ENCODE measurements at places on chromosomes 5 and 9.

GRCh38 chr9:18007621-18008020 is 428.8 kb downstream of the SH3GL2 start:
- DNase-seq = no peak

GRCh38 chr5:80759866-80760577 is 105.2 kb upstream of the DHFR start:
- no peak for DNase-seq

GRCh38 chr5:124410539-124411488 is 335.6 kb downstream of the ZNF608 start:
- DNase-seq = no peak

DNA sequence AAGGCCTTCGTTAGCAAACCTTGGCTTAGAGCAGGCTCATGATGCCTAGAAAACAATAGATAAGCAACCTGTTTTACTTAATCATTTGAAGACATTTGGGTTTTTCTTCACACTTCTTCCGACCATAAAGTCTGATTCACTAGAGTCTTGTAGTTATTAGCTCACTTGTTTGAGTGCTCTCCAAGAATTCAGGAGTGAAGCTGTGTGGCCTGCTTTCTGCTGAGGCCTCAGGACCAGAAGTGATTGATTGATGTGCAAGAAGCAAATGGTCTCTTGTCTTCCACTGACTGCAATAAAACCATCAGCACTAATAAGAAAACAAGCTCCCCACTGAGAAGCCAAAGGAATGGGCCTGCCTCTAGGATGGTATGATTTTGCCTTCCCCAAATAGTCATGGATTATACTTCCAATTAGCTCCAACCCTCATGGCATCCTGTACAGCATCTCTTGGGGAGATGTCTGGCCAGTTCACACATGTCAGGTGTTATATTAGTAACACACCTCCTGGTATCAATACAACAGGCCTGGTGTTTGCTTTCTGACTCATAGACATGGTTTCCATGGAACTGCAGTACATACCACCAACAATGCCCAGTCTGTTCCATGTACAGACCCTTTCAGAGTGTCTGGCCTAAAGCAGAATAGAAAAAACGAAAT is 317.6 kb downstream of the CWC27 start:
- peak; percentile 35 for DNase-seq

DNA sequence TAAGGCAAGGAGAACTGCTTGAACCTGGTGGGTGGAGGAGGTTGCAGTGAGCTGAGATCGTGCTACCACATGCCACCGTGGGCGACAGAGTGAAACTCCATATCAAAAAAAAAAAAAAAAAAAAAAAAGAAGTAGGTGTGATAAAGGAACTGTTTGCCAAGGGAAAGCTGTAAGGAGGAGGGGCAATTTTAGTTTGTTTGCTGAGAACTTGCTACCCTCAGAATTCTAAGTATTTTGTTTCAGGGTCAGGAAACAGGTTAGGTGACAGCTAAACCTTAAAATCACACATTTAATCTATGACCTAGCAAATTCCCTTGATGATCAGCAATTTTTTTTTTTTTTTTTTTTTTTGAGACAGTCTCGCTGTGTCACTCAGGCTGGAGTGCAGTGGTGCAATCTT is 7.2 kb upstream of the ARRDC3 start:
- no peak for DNase-seq

- no peak for DNase-seq
Measured at GRCh38 chr5:145948921-145949320, 12.5 kb downstream of the SH3RF2 start.

- DNase-seq = no peak
Measured at GRCh38 chr5:16754086-16754485, 137.3 kb upstream of the RETREG1 start.

DNA sequence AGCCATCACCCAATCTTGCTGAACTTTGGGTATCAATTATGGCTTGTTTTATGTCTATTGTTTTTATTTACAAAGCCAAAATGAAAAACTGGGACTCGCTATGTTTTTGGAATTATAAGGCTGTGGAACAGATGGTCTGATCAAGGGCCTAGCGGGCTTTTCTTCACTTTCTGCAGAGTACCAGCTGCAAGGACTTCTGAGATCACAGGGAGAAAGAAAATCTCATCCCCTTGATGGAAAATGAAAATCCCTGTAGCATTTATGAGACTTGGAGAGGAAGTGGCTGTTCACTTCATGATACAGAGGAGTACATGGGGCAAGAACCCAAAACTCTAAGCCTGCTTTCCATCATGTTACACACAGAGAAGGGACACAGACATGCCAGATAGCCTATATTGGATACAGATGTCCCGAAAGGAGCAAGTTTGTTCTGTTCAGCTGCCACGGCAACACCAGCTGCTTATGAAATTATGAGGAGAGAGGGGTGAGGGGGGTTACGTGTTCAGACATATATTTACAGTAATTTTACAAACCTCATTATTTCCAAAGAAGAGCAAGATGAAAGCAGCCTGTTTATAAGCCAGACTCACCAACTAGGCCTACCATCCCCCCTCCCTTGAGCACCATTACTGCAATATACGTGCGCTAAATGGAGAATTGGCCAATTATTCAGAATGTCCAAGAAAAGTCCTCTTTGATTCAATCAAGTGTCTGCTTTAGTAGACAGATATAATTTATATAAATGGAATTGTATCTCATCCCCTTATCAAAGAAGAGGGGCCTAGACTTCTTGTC is 220.0 kb downstream of the MARCHF11 start:
- DNase-seq = peak; percentile 39

- no peak for DNase-seq
Measured at GRCh38 chr9:91789941-91790340, 160.1 kb downstream of the ROR2 start.

DNA sequence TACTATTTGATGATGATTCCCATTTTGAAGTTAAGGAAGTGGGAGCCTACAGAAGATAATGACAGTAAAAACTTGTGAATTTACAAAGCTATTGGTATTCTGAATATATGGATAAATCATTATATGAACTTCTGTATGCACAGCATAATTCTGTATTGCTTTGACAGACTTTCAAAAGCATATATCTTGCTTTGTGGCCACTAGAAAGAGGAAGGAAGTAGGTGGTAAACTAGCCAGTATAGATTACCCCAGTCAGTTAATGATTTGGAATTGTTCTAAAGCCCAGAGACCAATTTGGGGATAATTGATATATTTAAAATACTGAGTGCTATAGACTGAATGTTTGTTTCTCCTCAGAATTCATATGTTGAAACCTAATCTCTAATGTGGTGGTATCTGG is 53.0 kb downstream of the NR2F1 start:
- no peak for DNase-seq

DNA sequence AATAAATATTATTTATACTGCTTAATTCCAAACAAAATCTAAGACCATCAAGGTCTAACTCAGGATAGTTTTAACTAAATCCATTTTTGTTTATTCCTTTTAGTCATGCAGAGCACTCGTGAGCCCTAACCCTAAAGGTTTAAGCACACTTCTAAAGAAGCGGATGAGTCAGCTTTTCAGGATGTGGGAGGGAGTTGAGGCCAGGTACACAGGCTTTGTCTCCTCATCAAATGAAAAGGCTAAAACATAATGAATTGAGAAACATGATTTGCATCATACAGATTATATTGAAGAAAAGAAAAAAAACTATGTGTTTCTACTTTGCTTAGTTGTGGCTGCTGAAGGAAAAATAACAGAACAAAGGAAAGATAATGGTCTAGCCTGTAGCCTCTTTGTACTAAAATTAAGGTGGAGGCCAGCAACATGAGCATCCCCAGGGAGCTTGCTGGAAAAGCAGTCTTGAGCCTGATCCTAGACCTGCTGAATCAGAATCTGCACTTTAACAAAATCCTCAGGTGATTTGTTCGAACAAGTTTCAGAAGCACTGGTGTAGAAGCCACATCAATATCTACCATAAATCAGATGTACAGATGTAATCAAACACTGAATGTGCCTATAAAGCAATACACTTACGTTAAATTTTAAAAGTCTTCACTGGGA is 21.1 kb upstream of the ISCA1 start:
- DNase-seq = no peak

DNA sequence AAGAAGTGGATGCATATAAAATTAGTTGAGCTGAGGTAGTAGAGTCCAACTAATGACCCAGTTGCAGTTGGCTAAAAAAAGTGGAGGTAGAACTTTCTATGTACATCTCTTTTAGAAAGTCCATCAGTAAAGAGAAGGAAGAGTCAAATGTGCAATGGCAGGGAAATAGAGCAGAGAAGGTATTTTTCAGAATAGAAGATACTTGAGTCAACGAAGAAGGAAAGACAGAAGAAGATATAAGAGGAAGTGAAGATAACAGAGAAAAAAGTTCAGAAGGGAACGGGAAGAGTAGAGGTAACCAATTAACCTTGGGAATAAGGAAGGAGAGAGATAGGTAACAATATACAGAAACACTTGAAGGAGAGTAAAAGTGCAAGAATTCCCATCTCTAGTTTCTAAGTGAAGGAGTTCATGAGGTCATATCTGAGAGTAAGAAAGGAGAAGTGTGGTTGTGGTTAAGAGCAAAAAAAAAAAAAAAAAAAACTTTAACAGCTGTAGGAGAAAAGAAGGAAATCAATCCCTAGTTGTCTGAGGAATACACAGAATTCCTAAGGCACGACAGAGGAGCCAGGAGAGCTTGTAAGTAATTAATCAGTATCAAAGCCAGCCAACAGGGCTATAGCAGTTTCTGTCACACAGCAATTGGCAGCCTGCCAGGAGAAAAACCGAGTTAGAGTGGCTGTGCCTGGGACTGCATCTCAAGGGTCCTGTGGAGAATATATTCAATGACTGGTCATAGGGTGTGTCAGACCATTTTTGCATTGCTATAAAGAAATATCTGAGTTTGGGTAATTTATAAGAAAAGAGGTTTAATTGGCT is 61.0 kb downstream of the ARL15 start:
- peak; percentile 53 for DNase-seq

GRCh38 chr5:77426670-77427069 is 65.4 kb downstream of the WDR41 start:
- DNase-seq = peak; percentile 72

GRCh38 chr9:79584655-79584982 is 12.9 kb downstream of the TLE4 start:
- no peak for DNase-seq

DNA sequence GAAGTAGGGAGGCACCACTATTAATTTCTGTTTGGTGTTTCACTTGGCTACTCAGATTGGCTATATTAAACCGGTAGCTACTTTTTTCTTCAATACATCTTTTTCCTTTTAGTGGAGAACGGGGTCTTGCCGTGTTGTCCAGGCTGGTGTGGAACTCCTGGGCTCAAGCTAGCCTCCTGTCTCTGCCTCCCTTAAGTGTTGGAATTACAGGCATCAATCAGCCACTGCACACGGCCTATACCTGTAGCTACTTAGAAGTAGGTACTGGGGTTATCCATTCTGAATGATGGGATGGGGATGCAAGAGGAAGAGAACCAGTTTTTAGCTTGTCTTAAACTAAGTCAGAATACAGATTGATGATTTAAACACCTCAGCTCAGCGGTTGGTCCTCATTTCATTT is 1.7 kb downstream of the UBE2D2 start:
- no peak for DNase-seq

DNA sequence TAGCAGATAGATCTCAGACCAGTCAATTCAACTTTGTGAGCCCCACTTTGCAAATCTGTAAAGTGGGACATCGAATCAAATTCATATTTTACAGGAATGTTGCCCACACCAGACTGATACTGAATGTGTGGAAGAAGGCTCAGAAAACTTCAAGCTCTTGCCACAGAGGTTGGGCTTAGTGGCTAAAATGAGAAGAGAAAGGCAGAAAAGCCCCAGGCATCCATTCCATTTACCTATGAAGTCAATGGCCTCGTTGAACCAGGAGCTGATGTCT is 1.7 kb downstream of the DUSP1 start:
- DNase-seq = no peak

DNA sequence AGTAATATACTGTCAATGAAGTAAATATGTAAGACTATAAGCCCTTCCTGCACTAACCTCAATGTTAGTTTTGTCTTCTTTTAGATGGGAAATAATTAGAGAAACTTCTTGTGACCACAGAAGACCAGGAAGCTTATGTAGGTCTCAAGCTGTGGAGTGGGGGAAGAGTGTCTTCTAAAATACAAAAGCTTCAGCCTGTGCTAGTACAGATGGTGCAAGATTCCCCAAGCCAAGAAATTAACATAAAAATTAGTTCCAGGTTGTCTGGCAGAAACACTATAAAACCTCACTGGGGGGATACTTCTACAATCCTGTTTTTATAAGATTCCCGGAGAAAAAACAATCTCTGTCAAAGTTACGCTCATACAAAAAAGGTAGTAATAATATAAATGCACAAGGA is 103.6 kb downstream of the FNBP1 start:
- peak; percentile 56 for DNase-seq

GRCh38 chr5:8553364-8553763 is 684.4 kb downstream of the MTRR start:
- no peak for DNase-seq

GRCh38 chr5:171162165-171162564 is 146.9 kb upstream of the TLX3 start:
- DNase-seq = no peak

DNA sequence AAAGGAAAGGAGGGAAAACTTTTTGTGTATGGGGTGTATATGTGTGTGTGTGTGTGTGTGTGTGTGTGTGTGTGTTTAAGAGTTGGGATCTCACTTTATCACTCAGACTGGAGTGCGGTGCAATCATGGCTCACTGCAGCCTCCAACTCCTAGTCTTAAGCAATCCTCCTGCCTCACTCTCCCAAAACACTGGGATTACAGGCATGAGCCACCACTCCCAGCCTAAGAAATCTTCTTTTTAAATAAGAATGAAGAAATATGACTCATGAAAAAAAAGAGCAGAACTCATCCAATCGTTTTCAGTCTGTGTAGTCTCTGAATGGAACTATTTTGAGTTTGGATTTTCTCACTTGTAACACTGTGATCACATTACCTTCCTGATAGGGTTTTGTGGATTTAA is 601.5 kb downstream of the ACTL7B start:
- DNase-seq = peak; percentile 48

DNA sequence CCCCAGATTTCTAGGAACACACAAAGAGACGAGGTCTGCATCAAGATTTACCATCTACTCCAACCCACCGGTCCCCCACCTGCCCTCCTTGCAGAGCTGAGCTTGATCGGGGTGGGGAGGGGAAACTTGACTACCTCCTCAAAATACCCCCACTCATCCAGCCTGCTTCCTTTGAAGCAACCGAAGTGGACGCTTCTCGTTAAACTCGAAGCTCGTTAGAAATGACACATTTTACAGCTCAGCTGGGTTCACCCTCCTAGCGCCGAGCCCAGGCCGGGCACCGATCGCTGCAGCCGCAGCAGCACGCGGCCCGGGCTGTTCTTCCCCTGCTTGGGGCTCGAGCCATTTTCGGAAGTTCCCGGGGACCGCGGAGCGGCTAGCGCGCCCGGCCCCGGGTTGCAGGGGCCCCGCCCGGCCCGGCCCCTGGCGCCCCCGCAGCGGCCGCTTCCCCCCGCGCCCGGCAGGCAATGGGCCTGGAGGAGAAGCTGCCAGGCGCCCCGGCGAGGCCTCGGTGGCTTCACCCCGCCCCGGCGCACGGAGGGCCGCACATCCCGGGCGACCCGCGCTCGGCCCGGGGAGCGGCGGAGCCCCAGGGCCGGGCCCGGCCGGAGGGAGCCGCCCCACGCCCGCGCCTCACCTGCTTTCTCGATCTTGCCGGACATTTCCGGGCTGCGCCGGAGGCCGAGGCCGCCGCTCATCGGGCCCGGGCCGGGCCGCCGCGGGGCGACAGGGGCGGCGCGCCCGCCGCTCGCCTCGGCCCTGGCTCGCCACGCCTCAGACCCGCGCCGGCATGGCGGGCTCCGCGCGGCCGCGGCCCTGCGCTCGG is 530 bp downstream of the RAPGEF1 start:
- no peak for DNase-seq

GRCh38 chr5:91541696-91542095 is 158.6 kb upstream of the ARRDC3 start:
- peak; percentile 24 for DNase-seq

Measured in fibroblast of skin of right quadriceps (primary cell).